ENCODE measurements at places on chromosomes 7 and 10. TPM values are rescaled to one million over a fixed set of nuclear protein-coding genes. Genes with fewer than 3 reads are reported as not detected.

DNA sequence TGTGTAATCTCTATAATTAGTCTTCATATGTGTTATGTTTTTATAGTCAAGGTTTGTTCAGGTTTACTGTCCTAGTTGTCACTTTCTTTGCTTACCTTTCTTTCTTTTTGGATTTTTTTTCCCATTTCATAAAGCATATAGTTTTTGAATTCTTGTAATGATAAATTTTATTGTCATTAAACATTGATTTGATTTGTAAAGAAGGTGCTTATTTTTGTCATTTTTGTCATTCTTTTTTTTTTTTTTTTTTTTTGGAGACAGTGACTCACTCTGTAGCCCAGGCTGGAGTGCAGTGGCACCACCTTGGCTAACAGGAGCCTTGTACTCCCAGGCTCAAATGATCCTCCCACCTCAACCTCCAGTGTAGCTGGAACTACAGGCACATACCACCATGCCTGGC lies 9.6 kb upstream of the MINDY3 start:
- no peak for DNase-seq

GRCh38 chr7:149145031-149145845 lies 2.0 kb upstream of the ZNF398 start:
- DNase-seq: no peak

GRCh38 chr10:3068201-3068967 lies 1.0 kb downstream of the PFKP start:
- peak; percentile 78 for DNase-seq

The SLC35G1 gene
- total RNA-seq: 6.0 TPM

The RSU1 gene
- 18.4 TPM for total RNA-seq

GRCh38 chr7:91556956-91557650 lies 292.9 kb downstream of the FZD1 start:
- DNase-seq: peak; percentile 18

GRCh38 chr10:86597306-86597705 lies 57.0 kb upstream of the OPN4 start:
- DNase-seq: no peak

The PON3 gene
- not detected for total RNA-seq

The SPDYE9 gene
- not detected for total RNA-seq

GRCh38 chr10:92156874-92157773 lies 133.8 kb downstream of the CPEB3 start:
- no peak for DNase-seq

- DNase-seq: peak; percentile 81
These were observed 9.4 kb downstream of the WBP1L start for GRCh38 chr10:102752934-102753664.

DNA sequence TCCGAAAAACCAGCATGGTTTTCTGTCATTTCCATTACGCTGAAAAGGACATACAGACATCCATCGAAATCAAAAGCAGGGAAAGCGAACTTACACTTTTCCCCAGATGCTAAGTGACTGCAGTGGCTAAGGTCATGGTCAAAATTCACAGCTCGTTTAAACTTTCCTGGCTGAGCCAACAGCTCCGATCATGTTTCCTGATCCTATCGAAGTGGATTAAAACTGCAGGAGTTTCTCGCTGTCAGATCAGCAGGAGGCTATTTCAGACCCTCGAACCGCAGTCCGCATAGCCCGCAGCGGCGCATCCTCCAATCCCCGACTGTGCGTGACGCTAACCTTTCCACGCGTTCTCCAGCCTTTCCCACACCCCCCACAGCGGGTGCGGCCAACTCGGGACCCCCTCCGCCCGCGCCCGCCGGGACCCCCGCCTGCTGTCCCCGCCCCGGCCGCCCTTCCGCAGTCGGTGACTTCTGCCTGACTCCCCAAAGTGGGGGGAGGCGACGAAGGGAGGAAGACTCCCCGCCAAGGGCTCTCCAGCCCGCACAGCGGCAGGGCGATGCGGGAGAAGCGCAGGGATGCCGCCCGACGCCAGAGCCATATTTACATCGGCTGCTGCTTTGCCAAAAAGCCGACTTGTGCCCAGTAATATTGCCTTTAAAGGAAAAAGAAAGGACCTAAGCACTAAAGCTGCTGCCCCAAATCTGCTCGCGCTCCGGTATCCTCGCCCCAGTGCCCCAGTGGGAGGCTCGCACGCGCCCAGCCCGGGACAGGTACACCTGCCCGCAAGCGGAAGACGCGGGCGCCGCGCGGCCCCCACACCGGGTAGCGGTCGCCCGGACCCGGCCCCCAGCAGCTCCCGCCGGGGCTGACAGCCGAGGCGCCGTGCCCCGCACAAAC lies 1.2 kb downstream of the PIP4K2A start:
- DNase-seq: peak; percentile 34

GRCh38 chr7:16951483-16952080 lies 69.8 kb upstream of the AGR3 start:
- no peak for DNase-seq

Measured in cardiac muscle cell (in vitro differentiated cells and primary cell).